ENCODE measurements at places on chromosomes 16 and 17.

DNA sequence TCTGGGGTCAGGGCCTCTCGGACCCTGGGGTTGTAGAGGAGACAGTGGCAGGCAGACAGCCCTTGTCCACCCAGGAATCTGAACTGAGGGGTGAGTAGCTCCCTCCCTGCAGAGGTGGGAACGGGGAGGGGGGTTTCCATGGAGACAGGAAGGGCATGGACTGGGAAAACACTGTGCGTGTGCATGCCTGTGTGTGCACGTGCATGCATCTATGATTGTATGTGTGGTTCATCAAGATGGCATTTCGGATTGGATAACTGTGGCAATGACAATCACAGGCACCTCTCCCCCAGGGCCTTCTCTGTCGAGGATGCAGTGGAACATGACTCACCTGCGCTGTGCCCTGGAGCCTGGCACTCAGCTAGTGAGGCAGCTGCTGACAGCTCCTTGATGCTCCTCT lies 6.1 kb upstream of the CD300C start:
- DNase-seq: no peak

DNA sequence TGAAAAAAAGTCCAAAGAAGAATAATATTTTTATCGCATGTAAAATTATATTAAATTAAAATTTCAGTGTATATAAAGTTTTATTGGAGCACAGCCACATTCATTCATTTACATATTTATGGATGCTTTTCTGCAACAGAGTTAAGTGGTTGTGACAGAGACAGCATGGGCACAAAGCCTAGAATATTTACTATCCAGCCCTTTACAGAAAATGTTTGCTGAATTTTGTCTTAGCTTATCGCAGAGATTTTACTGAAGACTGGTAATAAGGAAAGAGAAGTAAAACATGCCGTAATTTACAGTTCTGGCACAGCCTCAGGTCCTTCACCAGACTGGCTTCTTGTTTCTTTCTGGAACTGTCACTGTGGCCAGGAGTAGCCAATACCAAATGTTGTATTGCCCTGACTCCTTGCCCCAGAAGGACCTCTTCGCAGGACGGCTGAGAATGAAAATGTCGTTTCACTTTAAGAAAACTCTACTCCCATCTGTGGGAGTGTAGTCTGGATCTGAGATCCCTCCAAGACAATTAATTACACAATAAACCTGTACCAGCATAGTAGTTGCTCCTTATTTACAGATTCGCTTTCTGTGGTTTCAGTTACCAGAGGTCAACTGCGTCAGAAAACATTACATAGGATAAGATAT lies 94.9 kb upstream of the GOT2 start:
- no peak for DNase-seq

DNA sequence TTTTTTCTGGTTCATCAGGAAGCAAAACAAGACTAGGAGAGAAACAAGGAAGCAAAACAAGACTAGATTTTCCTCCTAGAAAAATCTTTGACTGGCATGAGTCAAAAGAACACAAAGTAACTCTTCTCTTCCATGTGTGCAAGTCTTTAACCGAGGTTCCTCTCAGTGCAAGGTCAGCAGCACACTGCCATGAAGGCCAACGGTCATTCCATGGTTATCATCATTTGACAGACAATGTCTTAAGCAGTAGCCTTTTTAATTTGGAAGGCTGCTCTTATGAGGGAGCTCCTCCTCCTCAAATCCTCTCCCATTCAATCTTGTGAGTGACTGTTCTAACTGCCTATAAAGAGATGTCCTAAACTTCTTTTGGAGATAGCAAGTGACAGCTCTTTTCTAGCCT lies 15.4 kb upstream of the DHRS13 start:
- no peak for DNase-seq

- no peak for DNase-seq
These were observed 522 bp upstream of the GLG1 start for GRCh38 chr16:74607310-74607961.

DNA sequence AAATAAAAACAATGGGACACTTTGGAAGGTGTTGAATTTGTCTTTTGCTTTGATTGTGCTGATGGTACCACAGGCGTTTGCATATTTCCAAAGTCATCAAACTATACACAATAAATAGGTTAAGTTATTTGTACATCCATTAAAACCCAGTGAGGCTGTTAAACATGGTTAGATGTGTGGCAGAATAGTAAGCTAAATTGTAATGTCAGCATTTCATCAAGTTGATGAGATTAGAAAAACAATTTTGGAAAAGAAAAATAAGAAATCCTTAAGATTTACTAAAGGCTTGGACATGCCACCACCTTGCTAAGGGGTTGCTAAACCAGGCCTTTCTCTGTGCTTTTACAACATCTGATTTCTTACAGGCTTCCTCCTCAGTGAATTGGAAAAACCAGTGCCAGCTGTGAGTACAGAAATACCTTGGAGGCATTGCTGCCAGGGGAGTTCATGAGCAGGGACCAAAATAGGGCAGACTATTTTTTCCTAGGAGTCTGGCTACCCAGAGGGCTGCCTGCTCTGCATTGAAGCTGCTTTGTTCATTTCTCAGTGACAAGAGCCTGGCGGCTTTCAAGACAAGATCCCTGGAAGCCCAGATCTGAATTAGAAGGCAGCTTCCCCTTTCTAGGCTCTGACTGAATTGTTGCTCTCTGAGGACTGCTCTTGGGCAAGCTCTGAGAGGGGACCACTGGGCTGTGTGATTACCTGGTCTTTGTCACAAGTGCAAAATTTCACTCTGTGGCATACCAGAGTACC lies 43.4 kb upstream of the CA10 start:
- no peak for DNase-seq

GRCh38 chr17:78970834-78971755 lies 8.6 kb downstream of the LGALS3BP start:
- DNase-seq: peak; percentile 85

DNA sequence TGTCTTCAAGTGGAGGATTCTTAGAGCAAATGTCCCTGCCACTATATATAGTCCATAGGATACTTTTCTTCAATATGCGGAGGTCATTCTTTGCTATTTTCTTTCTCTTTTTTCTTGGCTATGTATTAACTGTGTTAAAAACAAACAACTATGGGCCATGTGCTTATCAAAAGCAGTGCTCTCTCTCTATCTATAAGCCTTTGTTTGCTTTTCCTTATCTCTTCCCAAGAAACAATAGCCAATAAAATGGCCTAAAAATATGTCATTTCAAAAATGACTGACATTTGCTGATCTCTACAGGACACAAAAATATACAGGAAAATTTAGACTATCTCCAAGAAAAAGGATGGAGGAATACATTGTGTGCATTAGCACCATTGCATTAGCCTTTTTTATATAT lies 212.1 kb downstream of the MAF start:
- no peak for DNase-seq

GRCh38 chr17:44348234-44348987 lies 3.3 kb downstream of the GRN start:
- peak; percentile 27 for DNase-seq

DNA sequence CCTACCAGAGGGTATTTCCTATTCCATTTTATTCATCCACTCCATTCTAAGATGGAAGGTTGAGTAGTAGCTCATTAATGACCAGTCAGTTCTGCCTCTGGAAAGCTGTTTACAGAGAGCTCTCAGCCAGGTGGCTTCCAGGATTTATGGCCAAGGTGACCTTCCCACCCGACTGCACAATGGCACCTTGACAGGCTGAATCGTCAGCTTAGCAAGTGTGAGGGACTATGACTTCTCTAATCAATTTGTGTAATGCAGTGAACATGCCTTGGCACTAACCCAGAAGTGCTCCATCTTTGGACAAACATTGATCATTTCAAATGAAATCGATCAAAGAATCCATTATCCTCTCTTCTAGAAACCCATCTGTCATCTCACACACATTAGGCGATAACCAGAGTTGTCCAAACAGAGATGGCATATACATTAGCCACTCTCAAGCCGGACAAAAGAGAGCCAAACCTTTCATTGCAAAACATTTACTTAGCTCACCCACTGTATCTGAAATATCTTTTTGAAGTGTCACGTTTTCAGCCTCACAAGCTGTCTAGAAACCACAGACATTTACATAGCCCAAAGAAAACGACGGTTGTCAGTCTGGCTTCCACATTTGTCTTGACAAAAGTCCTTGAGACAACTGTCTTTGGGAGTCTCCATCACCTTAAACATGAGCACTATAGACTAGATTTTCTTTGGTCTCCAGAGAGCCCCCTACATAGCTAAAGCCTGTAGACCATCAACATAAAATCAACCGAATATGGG lies 35.6 kb downstream of the CLEC3A start:
- no peak for DNase-seq

DNA sequence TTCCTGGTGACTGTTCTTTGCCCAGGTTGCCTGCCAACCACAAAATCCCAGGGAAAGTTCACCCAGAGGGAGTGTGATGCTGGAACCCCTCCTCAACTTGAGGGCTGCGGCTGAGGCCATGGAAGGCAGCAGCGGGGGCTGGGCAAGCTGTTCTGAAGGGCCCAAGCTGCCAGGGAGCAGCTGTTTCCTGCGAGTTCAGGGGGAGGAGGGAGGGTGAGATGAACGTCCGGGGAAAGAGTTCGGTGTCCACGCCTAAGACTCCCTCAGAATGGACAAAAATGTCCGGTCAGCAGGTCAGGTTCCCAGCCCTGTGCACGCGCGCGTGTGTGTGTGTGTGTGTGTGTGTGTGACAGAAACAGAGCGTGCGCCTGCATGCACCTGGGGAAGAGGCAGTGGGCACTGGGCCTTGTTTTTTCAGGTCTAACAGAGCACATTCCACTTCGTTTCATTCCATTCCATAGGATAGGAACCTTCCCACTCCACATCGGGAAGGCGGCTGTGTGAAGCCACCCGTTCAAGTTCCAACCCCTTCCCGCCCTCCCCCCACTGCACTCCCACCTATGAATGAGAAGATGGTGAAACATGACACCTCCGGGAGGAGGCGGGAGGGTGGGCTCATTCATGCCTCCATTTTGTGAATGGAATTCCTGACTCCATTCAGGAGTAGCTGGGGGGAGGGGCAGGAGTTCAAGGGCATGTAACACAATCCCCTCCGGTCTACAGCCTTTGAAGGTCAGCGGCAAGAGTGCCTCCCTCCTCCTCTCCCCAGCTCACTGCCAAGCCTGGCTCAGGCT lies 15.7 kb downstream of the ETV4 start:
- no peak for DNase-seq

DNA sequence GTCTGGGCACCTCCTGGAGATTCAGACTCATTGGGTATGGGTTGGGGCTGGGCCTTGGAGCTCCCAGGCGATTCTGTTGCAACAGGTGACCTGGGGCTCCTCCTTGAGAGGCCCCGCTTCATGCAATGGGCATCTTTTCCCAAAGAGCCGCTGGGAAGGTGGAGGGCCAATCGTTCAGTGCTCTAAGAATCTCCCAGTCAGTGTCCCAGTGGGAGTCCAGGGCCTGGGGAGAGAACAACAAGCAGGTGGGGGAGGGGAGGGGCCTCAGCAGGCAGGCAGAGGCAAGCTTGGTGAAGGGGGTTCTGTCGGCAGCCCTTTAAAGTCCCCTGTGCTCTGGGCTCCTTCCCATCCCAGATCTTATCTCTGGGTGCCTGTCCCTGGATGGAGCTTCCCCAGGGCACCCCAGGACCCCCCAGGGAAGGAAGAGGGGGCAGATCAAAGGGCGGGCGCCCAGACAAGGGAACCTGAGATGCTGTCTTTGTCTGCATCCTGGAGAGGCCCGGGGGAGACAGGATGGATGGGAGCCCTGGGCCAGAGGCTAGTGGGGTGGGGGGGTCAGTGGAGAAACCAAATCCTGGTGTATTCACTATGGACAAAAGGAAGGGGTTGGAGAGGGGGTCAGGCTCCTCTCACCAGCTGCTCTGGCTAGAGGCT lies 30.5 kb upstream of the NXPH3 start:
- no peak for DNase-seq

GRCh38 chr16:84461029-84461412 lies 43.4 kb downstream of the MEAK7 start:
- DNase-seq: no peak

- DNase-seq: no peak
These were observed 203.0 kb upstream of the TNRC6C start for GRCh38 chr17:77755410-77755963.

DNA sequence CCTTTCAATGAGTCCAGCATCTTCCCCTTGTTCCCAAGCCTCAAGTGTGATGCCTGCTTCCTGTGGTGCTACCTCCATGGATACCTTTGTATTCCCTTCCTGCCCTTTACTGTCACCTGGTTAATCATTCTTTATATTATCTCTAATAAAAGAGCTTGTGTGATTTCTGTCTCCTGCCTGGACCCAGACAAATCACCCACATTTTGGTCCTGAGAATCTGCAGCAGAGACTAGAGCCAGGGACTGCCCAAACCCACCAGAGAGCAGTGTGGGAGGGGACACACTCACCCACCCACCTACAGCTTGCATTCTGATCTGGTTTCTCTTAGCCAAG lies 30.2 kb downstream of the CDRT4 start:
- no peak for DNase-seq

GRCh38 chr17:42698736-42699414 lies 16.5 kb downstream of the CNTNAP1 start:
- DNase-seq: no peak

GRCh38 chr17:27469256-27469655 lies 13.0 kb downstream of the KSR1 start:
- DNase-seq: peak; percentile 66

GRCh38 chr16:69187446-69188235 lies 677 bp downstream of the SNTB2 start:
- DNase-seq: peak; percentile 63

DNA sequence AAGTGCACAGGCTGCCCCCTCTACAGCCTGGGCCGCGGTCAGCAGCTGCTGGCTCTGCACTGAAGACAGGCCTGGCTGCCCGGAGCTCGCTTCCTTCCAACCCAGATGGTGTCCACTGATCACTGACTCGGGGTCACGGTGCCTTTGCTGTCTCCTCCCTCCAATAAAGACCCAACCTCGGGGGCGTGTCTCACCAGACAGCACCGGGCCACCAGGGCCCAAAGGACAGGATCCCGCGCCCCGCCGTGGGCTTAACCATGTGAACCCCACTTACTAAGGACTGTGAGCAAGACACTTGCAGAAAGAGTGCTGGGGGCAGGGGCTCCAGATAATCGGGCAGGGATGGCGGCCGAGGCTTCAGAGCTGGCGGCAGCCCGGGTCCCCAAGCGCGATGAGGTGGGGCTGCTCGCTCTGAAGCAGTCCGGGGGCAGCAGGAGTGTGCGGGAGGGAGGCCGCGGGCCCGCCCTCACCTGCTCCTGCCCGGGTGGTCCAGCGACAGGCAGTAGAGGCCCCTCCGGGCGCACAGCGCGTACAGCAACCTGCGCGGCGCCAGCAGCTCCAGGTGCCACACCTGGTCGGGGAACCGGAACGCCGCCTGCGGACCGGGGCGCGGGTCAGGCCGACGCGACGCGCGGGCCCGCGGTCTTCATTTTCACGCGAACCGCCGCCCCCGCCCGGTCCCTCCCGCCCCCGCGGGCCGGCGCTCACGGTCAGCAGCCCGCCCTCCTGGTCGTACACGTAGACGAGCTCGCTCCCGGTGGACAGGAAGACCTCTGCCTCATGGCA lies 502 bp downstream of the FAAP100 start:
- peak; percentile 21 for DNase-seq

DNA sequence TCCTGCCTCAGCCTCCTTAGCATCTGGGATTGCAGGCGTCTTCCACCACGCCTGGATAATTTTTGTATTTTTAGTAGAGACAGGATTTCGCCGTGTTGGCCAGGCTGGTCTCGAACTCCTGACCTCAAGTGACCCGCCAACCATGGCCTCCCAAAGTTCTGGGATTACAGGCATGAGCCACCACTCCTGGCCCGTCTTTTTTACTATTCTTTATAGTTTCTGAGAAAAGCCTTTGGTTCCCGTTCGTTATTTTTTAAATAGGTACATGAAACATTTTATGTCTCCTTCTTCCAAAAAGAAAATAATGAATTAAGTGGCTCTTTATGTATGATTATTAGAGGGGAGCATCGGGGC lies 570 bp upstream of the BCO1 start:
- DNase-seq: no peak

GRCh38 chr16:31502981-31503380 lies 5.2 kb downstream of the RUSF1 start:
- DNase-seq: no peak

Data from activated CD4-positive, alpha-beta memory T cell treated with anti-CD3 and anti-CD28 coated beads for 36 hours (primary cell).